ENCODE measurements at places on chromosomes 16 and 17. TPM values are rescaled to one million over a fixed set of nuclear protein-coding genes. Genes with fewer than 3 reads are reported as not detected.

GRCh38 chr16:48659940-48660339, 50.0 kb upstream of the N4BP1 start:
- H3K27me3 ChIP-seq, result no peaks in the 10 kb centered on the region
- no peak for DNase-seq
- H3K4me3 ChIP-seq, result no peak overlapping the region
- H3K4me1 ChIP-seq, result no peaks in the 10 kb centered on the region
- H3K36me3 ChIP-seq, result no peaks in the 10 kb centered on the region
- H3K27ac ChIP-seq, result no peak overlapping the region

DNA sequence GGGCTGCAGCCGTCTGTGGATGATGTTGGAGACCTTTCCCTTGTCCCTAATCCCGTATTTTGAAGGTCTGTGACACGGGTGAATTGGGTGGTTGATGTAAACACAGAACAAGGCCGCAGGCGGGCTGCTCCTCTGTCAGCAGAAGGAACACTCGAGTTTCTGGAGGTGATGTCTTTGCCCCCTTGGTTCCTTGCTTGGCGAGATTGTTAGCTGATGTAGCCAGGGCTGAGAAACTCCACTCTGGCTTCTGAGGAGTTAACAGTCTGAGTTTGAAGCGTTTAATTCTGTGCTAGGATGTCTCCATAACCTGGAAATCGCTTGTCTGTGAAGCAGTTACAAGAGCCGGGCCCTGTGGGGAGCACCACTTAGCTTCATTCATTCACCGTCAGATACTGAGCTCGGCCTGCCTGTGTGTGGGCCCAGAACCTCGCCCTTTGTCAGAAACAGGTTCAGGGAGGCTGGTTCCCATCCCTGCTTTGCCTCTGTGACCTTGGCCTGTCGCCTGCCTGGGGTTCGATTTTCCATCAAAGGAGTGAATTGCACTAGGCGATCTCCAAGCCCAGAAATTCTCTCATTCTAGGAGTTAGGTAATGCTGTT, 1.3 kb downstream of the MAPK8IP3 start:
- DNase-seq, result no peak
- H3K4me1 ChIP-seq, result peaks cover 12% of the 10 kb centered on the region
- H3K27me3 ChIP-seq, result no peaks in the 10 kb centered on the region
- H3K36me3 ChIP-seq, result no peaks in the 10 kb centered on the region

GRCh38 chr17:45986056-45986455, 13.0 kb upstream of the STH start:
- H3K4me3 ChIP-seq, result no peak overlapping the region
- H3K4me1 ChIP-seq, result no peaks in the 10 kb centered on the region
- no peaks in the 10 kb centered on the region for H3K27me3 ChIP-seq
- DNase-seq, result no peak
- no peak overlapping the region for H3K27ac ChIP-seq

GRCh38 chr16:19532601-19533000, 8.9 kb downstream of the CCP110 start:
- no peaks in the 10 kb centered on the region for H3K27me3 ChIP-seq
- no peak overlapping the region for H3K27ac ChIP-seq
- H3K4me1 ChIP-seq, result no peaks in the 10 kb centered on the region
- no peak overlapping the region for H3K4me3 ChIP-seq

Gene CRYBA1
- not detected for total RNA-seq
